IPS DF 19.7 (cell line): ENCODE measurements at places on chromosomes 1 and 21.

DNA sequence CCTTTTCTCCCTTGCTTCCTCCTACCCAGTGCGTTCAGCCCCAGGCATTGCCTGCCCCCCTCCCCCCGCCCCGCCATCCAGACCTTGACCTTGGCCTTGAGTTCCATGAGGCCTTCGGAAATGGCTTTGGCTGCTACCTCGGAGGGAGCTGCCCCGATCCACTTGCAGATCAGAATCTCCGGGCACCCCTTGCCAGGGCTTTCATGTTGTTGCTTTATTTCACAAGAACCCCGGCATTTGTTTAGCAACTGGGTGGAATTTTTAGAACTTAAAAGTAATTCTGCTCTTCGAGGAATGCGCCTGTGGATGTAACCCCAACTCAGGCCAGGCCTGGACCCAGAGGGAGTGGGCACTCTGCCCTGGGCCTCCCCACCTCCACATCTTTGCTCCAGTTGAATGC lies 154.1 kb upstream of the TMEM51 start:
- DNase-seq, result no peak

GRCh38 chr1:116323491-116323890 lies 49.6 kb upstream of the ATP1A1 start:
- no peak for DNase-seq

DNA sequence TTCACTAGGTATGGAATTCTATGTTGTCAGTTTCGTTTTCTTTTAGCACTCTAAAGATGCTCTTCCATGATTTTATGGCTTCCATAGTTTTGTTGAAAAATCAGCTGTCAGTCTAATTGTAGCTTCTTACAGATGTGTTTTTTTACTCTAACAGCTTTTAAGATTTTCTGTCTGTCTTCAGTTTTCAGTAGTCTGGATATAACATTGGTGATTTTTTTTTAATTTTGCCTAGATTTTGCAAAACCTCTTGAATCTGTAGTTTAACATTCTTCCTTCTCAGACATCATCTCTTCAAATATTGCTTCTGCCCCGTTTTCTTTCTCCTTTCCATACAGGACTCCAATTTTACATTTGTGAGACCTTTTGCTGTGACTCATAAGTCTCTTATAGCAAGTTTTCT lies 17.9 kb upstream of the DYRK1A start:
- DNase-seq, result no peak

DNA sequence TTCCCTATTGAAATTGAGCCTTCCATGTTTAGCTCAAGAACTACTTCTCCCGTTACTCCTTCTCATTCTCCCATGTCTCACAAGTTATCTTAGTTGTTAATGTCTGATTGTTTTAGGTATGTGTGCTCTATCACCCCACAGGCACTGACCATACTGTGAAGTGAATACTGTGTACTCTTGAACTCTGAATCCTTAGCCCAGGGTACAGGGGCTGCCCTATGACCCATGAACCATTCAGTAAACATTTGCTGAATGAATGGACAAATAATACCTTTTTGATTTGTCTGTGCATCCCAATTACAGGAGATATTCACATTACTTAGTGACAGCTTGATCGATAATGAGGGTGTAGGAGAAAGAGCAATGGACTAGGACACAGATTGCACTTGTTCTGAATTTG lies 169.4 kb upstream of the BEND5 start:
- no peak for DNase-seq

- peak; percentile 17 for DNase-seq
Observed at GRCh38 chr1:71049951-71050598, 2.5 kb upstream of the PTGER3 start.

DNA sequence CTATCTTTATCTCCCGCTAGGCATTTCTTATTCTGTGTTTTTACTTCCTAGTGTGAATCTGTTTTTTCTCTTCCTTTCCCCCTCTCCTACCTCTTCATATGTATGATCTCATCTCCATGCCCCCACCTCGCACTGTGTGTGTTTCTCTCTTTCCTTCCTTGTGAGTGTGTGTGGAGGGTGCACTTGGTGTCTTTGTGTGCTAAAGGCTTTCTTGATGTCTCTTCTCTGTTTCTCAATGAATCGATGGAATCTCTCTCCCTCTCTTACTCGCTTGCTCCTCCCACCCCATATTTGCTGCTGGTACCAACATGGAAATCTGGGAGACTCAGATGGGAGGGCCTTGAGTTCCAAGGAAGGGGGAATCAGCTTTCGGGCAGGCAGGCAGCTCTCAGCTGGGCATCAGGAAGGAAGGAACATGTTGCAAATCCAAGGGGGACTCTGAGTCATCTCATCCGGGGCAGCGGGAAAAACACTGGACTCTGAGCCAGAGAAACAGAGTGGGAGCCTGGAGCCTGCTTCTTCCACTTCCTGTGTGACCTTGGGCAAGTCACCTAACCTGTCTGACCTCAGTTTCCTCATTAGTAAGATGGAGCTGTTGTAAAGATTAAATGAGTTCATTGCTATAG lies 147.5 kb downstream of the PTPRU start:
- DNase-seq, result no peak

GRCh38 chr21:24456358-24456757 lies 1150.9 kb downstream of the MRPL39 start:
- DNase-seq, result no peak

DNA sequence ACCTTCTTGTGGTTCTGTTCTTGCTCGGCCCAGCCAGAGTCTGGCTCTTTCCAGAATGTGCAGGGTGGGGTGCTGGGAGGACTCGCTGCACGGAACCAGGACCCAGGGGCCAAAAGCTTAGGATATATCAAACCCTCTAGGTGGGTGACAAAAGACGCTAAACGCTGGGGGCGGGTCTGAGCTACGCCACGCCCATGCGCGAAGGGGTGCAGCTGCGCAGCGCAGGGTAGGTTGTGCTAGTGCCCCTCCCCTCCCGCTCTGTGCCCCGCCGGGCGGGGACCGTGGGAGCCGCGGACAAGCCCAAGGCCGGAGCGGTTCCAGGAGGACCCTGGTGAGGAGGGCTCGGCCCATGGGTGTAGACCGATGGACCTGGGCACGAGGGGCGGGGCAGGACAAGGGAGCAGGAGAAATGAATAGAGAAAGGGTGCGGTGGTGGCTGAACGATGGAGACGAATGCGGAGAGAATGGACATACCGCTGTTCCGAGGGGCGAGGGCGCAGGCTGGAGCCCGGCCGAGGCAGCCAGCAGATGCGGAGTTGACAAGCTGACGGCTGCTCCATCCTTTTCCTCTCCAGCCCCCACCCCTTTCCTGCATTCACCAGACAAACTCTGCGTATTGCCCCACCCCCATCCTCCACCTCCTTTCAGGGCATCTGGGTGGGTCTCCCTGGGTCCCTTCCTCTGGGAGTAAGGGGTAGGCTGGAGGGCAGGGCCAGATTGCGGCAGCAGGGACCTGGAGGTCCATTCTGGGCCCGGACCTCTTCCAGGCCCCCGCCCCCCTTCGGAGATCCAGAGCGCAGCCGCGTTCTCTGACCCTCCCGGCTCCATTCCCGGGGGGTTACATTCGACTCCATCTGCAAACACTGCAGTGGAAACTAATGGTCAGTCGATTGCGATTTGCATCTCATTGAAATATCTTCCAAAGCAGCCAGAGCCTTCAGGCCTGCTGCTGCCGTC lies at the start of gene RUSC1:
RUSC1 (plus strand) TSS at position 234 of the 957 bp plus-strand sequence. CDS start 880 bp downstream, outside the sequence.
- no peak for DNase-seq

- peak; percentile 70 for DNase-seq
Observed at GRCh38 chr1:16905110-16905867, 9.5 kb downstream of the RNU1-2 start.

GRCh38 chr1:86926883-86927282 lies 12.4 kb downstream of the HS2ST1 start:
- no peak for DNase-seq

GRCh38 chr1:247646867-247647266 lies 32.7 kb downstream of the OR13G1 start:
- no peak for DNase-seq

DNA sequence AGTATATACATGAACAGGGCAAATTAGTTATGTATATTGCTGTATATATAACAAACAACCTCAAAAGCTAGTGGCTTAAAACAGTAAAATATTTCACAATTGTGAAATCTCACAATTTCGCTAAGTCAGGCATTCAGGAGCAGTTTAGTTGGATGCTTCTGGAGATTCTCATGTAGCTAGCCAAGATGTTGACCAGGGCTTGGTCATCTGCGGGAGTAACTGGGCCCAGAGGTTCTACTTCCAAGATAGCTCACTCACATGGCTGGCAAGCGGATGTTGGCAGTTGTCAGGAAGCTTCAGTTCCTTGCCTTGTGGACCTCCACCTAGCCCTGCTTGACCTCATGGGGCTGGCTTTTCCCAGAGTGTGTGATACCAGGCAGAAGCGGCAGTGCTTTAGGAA lies 95.6 kb downstream of the TTC3 start:
- no peak for DNase-seq

- no peak for DNase-seq
Observed at GRCh38 chr1:6241887-6242740, 1.9 kb upstream of the HES3 start.
